ENCODE measurements at places on chromosomes 3 and 15.

DNA sequence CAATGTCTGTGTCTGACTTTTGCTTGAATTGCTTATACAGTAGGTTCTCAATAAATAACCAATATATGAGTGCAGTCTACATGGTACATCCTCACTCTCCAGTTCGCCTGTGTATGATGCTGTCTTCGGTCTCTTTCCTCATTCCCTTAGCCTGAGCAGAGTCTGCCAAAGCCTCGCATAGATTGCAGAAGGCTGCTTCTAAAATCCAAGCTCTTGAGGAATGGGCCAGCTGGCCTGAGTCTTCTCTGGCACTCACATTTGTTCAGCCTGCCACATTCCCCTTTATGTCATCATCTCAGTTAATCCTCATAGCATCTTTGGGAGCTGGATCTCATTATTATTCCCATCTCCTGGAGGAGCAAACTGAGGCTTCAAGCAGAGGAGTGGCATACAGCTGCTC lies 27.2 kb upstream of the ADAMTS7 start:
- DNase-seq = no peak

DNA sequence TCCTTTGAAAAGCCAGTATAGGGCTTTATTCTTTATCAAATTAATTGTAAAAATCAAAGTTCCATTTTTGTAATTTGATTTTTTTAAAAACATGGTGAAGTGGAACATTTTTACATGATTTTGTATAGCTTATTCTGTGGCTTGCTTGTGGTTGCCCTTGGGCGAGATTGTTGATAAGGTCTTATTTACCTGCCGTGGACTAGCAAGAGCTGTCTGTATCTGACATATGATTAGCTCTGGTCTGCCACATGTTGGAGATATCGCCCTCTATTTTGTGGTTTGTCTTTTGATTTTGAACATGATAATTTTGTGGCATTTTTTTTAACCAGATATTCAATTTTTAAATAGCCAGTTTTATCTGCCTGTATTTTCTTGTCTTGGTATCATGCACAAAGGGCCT lies 844 bp downstream of the PRR23E start:
- DNase-seq = no peak

DNA sequence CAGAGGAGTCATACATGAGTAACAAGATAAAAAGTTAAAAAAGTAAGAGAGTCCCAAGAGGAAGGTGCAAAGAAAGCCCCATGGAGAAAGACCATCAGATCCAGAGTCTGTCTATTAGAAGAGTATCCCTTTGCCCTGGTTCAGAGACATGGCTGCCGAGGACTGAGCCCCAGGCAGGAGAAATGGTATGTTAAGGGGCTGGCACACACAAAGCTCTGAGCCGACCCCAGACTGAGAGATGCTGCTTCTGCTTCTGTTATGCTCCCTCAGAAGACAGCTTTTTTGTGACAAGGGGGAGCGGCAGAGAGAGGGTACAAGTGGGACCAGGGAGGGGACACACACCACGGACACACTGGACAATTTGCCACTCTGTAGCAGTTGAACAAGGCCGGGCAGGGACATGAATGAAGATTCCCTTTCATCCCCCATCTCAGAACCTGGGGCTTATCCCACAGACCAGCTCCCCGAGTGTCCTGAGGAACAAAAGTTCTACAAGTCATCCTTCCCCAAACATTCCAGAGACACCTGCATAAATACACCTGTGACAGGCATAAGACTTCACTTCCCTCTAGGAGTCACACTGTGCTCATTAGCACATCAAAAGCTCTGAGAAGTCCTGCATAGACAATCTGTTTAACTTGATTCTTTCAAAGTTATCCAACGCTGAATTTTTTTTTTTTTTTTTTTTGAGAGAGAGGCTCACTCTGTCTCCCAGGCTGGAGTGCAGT lies 161.6 kb upstream of the WNT5A start:
- no peak for DNase-seq

DNA sequence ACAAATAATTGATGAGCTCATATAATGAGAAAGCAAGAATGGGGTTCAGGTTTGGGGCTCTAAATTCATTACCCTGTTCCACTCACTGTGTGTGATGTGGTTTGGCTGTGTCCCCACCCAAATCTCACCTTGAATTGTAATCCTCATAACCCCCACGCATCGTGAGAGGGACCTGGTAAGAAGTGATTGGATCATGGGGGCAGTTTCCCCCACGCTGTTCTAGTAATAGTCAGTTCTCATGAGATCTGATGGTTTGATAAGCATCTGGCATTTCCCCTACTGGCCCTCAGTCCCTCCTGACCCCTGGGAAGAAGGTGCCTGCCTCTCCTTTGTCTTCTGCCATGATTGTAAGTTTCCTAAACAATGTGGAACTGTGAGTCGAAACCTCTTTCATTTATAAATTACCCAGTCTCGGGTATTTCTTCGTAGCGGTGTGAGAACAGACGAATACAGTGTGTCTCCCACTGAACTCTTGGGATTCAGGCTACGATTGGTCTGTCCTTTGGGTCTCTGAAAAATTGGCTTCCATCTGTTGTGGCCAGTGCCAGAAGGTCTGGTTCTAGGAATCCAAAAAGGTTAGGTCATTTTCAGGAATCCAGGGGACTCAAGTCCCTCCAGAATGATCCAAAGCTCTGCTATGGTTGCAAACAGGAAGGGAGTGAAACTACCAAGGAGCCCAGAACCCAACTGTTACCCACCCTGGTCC lies 87.7 kb downstream of the XXYLT1 start:
- DNase-seq = no peak

DNA sequence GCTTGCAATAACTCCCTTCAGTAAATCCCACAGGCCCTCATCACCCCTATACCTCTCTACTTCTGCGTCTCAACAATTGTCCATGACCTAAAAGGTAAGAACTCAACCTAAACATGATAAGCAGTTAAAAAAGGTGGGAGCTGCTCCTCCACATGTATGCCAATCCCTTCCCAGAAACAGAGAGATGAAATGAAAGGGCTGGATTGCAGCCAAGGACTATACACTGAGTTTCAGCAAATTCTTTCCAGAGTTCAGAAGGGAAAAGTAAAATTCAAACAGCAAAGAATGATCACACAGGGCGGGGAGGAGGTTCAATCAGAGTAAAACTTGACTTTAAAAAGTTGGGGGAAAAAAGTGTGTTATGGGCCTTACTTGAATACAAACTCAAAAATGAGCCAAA lies 27.5 kb downstream of the PLOD2 start:
- DNase-seq = no peak

GRCh38 chr3:114447545-114447944 lies 153.7 kb downstream of the TIGIT start:
- no peak for DNase-seq

GRCh38 chr3:109831403-109831802 lies 494.1 kb upstream of the DPPA4 start:
- DNase-seq = no peak

DNA sequence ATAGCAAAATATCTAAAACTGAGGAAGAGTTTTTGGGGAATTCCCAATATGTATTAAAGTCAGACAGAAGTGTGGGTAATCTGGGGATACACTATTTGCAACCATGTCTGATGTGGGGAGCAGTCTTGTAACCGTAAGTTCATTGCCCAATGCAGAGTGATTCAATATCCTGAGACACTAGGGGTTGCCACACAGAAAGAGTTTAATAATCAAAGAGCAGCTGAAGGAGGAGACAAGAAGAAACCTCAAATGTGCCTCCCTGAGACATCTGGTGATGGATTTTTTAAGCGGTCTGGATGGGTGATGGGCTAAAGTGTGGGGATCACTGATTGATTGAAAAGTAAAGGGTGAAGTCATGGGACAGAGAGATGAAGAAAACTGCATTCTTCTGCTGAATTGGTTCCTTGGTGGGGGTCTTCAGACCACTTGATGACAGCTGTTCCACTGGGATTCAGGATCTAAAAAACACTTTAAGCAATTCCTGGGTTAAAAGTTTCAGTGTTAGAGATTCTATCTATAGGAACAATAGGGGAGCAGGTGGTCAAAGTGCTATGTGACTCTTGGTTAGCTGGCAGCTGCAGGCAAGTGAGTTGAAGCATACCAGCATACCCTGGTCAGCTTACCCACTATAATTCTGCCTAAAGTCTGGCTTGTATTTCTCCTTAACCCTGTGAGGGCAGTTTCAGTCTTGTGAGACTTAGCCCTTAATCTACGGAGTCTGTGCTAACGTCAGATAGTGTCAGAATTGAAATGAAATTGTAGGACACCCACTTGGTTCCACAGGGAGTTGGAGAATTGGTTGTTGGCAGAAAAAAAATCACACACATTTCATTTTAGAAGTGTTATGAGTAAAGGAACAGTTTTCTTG lies 425.9 kb upstream of the TGFBR2 start:
- no peak for DNase-seq

All from BJ (cell line).